ENCODE measurements at places on chromosomes 1 and 21.

GRCh38 chr21:21238629-21239400 is 240.6 kb downstream of the NCAM2 start:
- no peak for DNase-seq

DNA sequence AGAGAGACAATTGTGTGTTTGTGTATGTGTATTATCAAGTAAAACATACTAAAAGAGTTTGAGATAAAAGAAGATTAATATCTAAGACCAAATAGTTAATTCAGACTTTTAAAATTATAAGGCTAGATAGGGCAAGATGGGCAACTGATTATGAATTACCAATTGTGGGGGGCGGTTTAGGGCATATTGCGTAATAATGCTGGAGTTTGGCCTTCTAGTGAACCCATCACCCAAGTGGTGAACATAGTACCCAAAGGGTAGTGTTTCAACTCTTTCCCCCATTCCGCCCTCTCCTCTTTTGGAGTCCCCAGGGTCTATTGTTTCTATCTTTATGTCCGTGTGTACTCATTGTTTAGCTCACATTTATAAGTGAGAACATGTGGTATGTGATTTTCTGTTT is 55.4 kb downstream of the FRRS1 start:
- no peak for DNase-seq

DNA sequence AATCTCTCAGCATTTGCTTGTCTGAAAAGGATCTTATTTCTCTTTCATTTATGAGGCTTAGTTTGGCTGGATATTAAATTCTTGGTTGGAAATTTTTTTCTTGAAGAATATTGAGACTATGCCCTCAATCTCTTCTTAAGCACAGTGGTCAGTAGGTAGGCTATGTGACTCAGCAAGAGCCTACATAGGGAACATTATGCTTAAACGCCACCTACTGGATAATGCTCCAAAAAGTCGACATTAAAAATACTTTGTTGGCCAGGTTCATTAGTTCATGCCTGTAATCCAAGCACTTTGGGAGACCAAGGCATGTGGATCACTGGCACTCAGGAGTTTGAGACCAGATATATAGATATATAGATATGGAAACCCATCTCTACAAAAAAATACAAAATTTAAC is 678.0 kb upstream of the USP24 start:
- DNase-seq = no peak

- no peak for DNase-seq
These were observed 77.9 kb upstream of the NFIA start for GRCh38 chr1:61004262-61005003.
